Non-pigmented ciliary epithelial cell (primary cell): ENCODE measurements at places on chromosomes 2 and 18.
A peak's percentile ranks its signal among the peaks of the same experiment; 100 is the strongest.

GRCh38 chr2:173427887-173428668 lies 73.4 kb downstream of the CDCA7 start:
- DNase-seq = no peak

- DNase-seq = no peak
Measured at GRCh38 chr2:201600906-201601305, 42.4 kb downstream of the TMEM237 start.

DNA sequence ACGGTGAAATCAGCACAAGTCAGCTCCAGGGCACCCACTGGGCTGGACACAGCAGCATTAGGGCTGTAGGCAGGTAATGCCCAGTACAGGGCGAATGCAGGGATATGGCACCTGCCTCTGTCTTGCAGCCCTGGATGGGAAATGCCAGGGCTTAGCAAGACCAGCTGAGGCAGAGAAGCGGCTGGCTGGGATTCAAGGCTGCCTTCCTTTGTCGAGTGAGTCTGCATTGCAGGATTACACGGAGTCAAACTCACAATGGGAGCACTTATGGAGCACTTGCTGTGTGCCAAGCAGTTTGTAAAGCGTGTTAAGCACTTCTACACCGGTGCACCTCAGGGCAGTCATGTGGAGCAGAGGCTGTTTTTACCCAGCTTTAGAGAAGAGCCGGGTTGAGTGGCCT lies 87.3 kb upstream of the HDAC4 start:
- DNase-seq = no peak

GRCh38 chr2:108893277-108893676 lies 95.7 kb downstream of the EDAR start:
- DNase-seq = no peak

DNA sequence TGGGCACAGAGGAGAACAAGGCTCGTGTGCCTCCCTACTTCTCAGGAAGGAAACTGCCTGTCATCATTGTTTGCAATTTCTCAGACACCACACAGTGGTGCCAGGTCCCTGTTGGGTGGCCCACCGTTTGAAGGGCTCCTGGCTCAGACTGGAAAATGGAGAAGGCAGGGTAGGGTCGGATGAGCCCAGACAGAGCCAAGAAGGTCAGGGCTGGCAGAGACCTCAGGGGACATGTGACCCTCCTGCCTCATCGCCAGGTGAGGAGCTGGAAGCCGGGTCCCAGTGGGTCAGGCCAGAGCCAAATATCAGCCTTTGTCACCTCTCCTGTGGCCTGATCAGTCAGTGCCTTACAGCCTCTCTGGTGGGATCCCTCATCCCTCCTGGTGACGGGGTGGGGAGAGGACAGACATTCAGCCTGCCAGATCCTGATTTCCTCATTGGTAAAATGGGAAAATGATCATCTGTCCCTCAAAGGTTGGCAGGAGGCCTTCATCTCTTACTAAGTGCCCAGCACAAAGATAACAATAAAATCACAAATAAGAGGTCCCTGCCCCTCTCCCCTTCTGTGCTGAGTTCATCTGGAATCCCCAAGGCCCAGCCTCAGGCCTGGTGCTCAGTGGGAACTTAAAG lies 117.6 kb downstream of the CAPN13 start:
- DNase-seq = no peak

- DNase-seq = no peak
Measured at GRCh38 chr2:41779888-41780287, 267.9 kb upstream of the PKDCC start.

GRCh38 chr2:233443511-233444183 lies 89.4 kb downstream of the DGKD start:
- peak; percentile 50 for DNase-seq

DNA sequence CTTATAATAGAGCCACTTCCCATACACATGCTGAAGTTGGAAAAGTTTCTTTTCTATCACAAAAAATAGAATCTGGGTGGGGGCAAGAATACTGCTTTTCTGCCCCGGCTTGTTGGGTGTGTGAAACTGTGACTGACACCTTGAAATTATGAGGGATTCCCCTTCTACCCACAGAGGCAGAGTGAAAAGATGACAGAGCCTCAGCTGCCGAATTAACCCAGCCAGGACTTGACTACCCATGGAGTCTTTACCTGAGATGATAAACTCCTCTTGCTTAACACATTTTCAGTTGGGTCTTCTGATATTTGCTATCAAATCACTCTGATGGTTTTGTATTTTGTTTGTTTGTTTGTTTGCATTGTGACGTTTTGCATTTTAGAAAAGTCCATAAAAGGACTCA lies 66.0 kb upstream of the PMAIP1 start:
- no peak for DNase-seq

DNA sequence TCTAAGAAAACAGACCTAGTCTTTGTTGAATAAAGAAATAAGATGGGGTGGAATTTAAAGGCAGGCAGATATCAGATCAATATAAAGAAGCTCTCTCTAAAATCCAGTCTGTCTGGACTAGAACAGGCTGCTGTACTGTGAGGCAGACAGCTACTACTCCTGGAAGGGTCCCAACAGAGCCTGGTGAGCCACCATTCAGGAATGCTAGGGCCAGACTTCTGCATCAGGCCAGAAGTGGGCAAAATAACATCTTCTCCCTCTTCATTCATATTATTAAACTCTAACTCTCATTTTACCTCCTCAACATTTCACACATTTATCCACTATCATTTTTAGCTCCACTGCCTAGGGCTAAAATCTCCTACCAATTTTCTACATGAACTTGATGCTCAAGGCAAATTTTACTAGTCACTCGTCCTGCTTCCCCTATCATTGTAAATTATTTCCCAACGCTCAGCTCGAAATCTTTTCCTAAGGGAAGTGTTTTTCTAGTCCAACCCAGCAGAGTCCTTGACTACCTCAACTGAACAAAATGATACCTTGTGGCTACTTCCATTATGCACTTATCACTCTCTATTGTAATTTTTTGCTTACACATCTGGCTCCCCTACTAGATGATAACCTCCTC lies 45.2 kb upstream of the GLS start:
- no peak for DNase-seq

GRCh38 chr2:189641590-189641989 lies 19.7 kb upstream of the ASNSD1 start:
- DNase-seq = no peak

DNA sequence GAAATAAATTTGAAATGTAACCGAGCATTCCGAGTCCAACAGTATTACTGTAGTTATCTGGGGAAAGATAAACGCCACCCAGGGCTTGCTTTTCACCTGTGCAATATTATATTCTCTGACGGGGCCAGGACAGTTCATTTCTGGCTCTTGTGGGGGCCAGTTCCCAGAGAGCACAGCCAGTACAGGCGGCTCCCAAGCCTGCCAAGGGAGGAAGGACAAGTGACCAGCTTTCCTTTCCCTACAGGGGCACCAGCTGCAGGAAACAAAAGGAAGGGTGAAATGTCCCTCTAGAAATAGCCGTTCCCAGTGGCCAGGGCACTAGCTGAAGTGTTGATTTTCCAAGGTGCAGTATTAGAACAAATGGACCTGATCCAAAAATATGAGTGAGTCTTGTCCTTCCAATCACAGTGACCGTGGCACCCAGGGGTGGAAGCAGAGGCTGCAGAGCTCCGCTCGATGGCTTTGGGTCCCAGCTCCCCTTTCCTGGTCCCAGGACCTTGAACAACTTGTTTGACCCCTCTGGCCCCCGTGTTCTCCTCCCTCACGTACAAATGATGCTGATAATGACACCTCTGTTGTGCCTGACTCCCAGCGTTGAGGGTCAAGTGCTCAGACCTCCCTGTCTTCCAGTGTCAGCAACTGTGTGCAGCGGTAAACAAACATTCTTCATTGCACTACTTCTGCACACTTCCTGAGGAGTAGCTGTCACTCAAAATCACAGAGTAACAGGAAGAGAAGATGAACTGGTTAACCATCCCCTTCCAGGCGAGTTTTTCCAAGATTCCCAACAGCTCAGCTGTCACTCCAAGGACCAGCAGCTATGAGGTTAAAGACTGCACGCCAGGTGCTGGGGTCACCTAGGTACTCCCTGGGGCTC lies 40.9 kb downstream of the GYPC start:
- no peak for DNase-seq

DNA sequence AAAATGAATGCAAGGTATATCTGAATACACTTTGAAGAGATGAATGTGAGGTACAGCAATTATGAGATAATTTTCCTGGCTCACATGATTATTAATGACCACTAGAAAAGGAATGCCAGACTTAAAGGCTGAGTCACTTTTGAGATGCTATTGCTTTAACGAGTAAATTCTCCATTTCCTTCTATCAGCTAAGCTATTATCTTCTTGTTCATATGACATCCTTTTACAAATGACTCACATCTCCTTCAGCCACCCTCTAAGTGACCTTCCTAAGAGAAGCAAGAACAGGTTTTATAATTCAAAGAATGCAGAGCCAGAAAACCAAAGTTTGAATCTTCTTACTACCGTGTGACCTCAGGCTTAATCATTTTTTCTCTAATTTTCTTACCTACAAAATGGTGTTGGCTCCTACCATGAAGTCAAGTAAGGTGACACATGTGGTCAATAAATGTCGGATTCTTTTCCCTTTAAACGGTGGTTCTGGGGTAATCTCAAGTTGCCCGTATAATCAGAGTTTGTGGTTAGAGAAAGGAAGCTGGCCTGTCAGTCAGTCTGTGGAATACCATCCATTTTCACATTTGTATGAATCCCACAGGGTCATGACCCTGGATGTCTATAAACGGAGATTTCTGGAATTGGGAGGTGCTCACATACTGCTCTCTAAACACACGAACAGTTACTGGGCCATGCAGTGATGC lies 184.0 kb upstream of the PID1 start:
- DNase-seq = peak; percentile 87

GRCh38 chr18:7164323-7165004 lies 46.9 kb upstream of the LAMA1 start:
- no peak for DNase-seq

DNA sequence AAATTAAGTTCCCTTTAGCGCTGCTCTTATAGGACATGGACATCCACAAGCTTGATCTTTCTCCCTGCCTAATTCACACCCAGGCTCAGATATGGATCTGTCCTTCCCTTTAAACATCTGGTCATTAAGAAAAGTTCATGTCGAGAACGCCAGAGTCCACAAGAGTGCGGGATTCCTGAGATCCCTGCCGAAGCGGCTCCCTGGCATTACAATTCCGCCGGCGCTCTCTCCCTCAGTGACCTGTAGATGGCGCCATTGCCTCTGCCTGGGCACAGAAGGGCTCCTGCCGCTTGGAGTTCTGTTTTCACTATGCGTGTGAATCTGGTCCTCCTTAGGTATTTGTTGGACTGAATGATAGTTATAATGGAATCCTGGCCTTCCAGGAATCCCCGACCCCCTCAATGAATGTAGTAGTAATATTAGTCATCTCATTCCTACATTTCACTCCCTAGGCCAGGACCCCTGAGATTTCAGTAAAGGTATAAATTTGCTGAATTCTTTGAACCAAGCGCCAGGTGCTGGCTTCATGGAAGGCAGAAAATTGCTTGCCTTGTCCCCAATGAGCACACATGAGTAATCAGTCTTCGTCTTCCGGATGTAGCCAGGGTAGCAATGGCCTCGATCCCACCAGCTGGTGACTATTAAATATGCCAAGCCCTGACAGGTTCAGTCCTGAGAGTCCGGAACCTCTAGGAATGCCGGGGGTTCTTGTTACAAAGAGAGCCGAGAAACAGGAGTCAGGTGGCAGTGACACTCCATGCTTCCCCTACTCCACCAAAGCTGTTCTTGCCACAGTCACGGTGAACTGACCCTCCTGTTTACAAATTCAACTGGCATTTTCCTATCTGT lies 26.4 kb upstream of the CD207 start:
- peak; percentile 18 for DNase-seq

DNA sequence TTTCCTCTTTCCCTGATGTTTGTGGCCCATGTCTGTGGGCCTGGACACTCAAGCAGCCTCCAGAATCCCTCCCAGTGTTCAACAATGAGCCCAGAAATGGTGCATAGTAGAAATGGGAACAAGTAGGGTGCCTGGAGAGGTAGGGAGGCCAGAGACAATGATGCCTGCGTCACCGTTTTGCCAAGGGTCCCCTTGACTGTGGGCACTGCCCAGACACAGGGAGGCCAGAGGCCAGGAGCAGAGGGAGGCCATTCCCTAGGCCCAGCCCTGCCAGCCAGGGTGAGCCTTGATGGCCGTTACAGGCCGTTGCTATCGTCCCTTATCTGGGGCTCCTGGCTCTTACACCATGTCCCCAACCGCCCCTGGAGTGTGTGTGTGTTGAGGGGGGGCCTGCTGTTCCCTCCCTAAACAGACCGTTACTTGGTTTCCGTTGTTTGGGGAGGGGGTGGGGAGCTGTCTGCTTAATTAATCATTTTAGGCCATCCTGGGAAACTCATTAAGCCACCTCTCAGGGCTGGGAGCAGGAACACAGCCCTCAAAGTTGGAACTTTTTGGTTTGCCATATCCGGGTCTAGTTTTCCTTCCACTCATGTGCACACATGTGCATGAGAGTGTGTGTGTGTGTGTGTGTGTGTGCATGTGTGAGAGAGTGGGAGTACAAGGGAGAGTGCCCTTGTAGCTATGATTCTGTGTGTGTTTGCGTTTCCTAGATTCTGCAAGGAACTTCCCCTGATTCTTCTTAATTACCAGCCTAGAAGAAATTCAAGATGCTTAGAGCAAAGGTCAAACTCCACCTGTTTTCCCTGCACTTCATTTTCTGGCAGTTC lies 135.2 kb upstream of the HAAO start:
- DNase-seq = no peak

DNA sequence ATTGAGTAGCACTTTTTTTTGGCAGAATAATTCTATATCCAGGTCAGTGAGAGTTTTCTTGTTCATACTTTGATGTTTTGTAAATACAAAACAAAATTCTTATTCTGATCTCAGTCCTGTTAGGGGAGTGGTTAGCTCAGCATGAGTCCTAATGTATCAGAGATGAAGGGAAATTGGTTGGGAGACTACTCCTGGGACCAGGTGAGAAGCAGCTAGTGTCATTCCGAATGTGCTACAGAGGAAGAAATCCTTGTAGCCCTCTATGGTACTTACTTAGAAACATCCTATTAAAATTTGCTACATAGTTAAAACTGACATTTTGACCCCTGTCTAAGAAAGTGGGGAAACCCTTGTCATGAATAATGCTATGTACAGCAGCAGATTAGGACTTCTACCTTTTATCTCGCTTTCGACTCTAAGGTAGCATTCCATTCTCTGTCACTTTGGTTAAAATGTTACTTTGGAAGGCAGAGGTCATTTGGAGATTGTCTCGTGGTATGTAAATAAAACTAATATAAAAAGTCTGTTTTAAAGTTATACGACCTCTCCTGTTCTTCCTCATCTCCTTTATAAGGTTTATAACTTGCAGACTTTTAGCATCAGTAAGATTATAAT lies 65.8 kb downstream of the PARD3B start:
- DNase-seq = no peak

DNA sequence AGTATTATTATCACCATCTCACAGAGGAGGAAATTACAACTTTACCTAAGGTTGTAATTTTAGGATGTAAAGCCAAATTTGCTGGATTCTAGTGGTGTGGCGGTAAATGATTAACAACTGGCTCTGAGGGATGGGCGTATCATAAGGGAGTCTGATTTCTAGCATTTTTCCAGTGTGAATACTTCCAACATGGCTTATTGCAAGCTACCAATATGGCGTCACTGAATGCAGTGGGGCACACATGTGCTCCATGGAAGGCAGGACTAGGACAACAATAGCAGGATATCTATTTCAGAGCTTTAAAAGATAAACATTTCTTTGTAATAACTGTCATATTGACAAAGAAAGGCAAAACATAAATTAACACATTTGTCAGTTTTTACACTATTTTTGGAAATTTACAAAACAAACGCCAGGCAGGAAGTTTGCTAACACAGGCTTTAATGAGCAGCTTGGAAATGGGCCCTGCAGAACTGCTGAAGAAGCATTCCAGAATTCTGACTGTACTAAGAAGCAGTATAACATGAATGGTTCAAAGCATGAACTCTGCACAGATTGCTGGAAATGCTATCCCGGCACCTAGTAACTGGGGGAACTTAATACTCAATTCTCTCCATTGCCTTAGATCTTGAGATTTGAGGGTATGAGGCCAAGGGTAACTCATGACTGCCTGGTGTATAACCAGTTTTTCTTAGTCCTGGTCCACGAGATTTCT lies 439.3 kb upstream of the MAP2 start:
- DNase-seq = no peak
